ENCODE measurements at places on chromosomes 6 and 20. TPM values are rescaled to one million over a fixed set of nuclear protein-coding genes. Genes with fewer than 3 reads are reported as not detected.
A peak's percentile ranks its signal among the peaks of the same experiment; 100 is the strongest.

GRCh38 chr20:45181639-45182038 lies 6.9 kb downstream of the PI3 start:
- DNase-seq = peak; percentile 55

DNA sequence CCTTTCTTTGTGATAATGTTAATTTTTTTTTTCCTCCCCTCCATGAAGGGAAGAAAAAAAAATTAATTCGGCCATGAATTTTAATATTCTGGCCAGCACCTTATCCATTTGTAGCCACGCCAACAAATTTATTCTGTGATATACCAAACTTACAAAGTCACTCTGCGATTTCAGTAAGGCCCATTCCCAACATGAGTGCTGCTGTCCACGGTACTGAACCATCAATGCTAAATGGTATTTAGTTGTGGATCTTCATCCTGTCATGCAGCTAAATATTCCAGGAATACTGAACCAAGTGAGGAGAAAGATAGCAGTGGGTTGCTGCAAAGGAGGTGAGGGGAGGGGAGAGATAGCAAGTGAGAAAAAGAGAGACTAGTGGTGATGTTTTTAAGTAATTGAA lies 19.5 kb upstream of the RSPH4A start:
- DNase-seq = no peak

- DNase-seq = no peak
These were observed 30.9 kb downstream of the KIAA1755 start for GRCh38 chr20:38229376-38230252.

- peak; percentile 94 for DNase-seq
These were observed 66.2 kb upstream of the SNX9 start for GRCh38 chr6:157756708-157757429.

GRCh38 chr6:169800668-169801395 lies 49.4 kb downstream of the ERMARD start:
- DNase-seq = peak; percentile 82

- no peak for DNase-seq
These were observed 147.8 kb downstream of the CD83 start for GRCh38 chr6:14265049-14266021.

- DNase-seq = no peak
These were observed 42.2 kb upstream of the SPTLC3 start for GRCh38 chr20:12966468-12967085.

- DNase-seq = peak; percentile 59
These were observed 54.6 kb downstream of the LYRM4 start for GRCh38 chr6:5205877-5206850.

GRCh38 chr6:70310063-70310694 lies 7.3 kb upstream of the COL9A1 start:
- no peak for DNase-seq

- DNase-seq = no peak
These were observed 218.1 kb downstream of the LRFN2 start for GRCh38 chr6:40369042-40369441.

DNA sequence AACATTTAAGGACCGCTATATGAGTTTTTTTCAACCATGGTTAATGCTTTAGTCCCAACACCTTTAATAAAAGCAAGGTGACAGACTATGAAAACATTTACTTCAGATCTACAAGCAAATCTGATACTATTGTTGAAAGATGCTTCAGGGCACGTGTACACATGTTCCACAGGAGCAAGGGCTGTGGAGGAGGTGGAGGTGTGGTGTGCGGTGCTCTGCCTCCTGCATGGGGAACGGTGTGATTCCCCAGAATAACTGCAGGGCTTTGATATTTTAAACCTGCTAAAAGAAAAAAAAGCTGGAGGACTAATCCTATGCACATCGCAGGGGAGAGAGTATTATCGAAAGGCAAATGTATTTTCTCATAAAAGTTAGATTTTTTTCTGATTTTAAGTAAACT lies 188.1 kb upstream of the CEP162 start:
- DNase-seq = no peak

GRCh38 chr20:59190466-59190865 lies 26.8 kb downstream of the ZNF831 start:
- no peak for DNase-seq

GRCh38 chr20:21147593-21147992 lies 21.7 kb downstream of the KIZ start:
- DNase-seq = no peak

GRCh38 chr6:107713563-107713962 lies 110.5 kb downstream of the SCML4 start:
- DNase-seq = no peak

GRCh38 chr6:147950623-147950987 lies 392.0 kb upstream of the SASH1 start:
- peak; percentile 44 for DNase-seq

GRCh38 chr6:114240796-114241195 lies 102.0 kb downstream of the HS3ST5 start:
- DNase-seq = no peak

DNA sequence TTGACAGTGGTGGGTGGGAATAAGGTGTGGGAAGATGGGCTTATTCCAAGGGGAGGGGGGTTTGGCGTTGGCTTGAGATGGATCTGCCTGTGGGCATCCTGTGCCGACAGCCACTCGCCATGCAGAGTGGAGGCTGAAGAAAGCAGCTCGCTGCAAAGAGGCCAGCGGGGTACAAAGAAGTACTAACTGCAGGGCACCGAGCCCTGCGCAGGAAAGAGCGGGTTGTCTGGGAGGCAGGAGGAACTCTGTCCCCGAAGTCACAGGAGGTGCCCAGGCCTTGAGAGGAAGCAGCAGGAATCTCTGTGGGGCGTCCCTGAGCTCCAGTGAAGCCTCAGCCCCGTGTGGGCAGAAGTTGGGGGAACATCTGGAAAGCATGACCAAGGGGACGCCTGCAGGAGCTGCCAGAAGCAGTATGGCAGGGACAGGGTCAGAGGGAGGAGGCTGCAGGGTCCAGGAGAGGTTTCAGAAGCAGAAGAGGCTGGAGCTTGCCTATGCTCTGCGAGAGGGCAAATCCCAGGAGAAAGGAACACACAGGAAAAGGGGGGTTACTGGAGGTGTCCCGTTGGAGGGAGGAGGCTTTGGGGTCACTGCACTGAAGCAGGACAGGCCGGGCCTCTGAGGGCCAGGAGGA lies 77.2 kb downstream of the THBS2 start:
- no peak for DNase-seq

- peak; percentile 14 for DNase-seq
These were observed 87.0 kb upstream of the B3GAT2 start for GRCh38 chr6:71043902-71044301.

- DNase-seq = no peak
These were observed 112.0 kb downstream of the BACH2 start for GRCh38 chr6:90184334-90185298.

DNA sequence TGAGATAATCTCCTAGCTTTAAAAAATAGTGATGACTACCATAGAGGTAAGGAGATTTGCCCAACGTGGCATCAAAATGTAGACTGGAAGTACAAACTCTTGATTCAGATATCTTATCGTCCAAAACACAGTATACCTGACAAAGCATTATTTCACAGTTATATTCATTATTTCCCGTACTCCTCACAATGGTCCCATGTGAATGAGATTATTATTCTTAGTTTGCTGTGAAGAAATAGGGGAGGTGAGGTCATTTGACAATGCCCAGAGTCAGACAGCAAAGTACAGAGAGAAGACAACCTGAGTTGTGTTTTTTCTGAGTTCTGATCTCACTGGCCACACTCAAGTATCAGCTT lies 1.2 kb upstream of the TFB1M start:
- DNase-seq = no peak

GRCh38 chr6:44090465-44090864 lies 36.8 kb downstream of the MRPL14 start:
- DNase-seq = no peak

DNA sequence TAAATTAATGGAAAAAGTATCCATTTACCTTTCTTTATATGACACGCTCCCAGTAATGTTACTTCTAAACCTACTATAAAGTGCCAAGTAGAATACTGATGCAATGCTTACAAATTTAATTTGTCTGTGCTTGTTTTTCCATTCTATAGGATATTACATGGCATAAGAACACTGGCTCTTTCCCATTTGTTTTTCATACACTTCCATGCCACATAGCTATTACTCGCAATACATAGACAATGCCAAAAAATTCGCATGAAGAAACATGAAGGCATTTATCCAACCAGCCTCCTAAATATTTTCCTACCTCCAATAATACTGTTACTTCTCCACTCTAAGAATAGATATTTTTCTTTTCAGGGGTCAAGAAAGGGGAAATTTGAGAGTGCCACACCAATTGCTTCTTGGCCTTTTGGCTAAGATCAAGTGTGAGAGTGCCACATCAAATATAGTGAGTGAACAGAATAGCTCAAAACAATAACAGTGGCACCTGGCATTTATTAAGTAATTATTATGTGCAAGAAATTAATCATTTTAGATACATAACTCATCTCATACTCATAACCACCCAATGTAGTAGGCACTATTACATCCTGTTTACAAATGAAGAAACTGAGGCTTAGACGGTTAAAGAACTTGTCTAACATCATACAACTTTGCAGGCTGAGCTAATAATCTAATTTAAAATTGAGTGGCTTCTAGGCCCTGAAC lies 845 bp upstream of the DST start:
- no peak for DNase-seq

DNA sequence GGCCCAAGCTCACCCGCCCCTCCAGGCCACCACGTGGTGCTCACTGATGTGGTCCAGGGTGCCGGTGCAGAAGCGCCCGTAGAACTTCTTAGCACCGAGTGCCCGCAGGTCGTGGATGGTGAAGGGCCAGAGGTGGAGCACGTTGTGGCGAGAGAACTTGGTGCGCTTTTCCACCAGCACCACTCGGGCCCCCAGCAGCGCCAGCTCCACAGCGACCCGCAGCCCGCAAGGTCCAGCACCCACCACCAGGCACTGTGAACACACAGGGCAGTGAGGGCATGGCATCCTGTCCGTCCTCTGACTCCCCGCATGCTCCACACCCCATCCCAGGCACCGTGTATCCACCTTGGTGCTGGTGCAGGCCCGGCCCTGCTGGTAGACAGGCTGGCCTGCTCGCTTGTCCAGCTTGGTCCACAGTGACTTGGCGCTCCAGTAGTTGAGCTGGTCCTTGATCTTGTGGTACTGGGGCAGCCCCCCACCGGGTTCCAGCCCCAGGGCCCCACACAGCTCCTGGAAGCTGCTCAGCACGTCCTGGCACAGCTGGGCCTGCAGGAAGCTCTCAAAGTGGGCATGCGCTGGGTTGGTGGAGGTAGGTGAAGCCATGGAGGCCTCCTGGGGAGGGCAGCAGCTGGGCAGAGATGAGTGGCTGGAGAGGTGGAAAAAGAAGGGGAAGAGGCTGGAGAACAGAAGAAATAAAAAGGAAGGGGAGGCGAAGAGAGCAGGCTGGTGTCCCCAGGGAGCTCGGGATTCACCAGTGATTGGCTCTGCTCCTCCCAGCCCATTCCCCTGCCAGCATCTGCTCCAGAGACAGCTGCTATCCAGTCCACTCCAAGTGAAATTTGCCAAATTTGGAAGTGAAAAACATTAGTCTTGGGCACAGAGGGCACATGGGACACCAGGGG lies 1.7 kb downstream of the MICAL1 start:
- no peak for DNase-seq

GRCh38 chr6:143680141-143680540 lies 2.4 kb downstream of the PHACTR2 start:
- DNase-seq = no peak

DNA sequence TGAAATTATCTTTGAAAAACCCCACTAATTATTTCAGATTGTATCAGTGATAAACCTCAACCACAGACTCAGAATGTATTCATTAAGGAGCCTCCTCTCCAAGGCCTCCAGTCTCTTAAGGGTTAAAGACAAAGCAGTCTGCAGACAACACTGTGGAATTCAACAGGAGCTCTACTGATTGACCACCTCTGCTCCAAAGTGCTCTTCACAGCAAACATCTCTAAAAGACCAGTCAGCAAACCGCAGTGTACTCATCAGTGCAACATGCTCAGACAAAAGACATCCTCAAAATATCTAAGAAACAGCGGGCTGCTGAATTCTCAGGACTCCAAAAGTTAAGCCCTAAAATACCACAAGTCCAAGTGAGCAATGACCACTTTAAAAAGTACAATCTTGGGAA lies 42.0 kb downstream of the UQCC1 start:
- peak; percentile 28 for DNase-seq

- no peak for DNase-seq
These were observed 6.0 kb upstream of the RAB22A start for GRCh38 chr20:58303547-58303946.

GPR6 gene
- not detected for total RNA-seq

MYBL2 gene
- total RNA-seq = 29.8 TPM

IL20RA gene
- 0.03 TPM for total RNA-seq

RFX6 gene
- not detected for total RNA-seq

RIPPLY2 gene
- not detected for total RNA-seq

ELOVL2 gene
- total RNA-seq = 56.3 TPM

NR2E1 gene
- not detected for total RNA-seq

PLN gene
- total RNA-seq = not detected

CHRNA4 gene
- not detected for total RNA-seq

KIFC1 gene
- 36.6 TPM for total RNA-seq

COL21A1 gene
- not detected for total RNA-seq

Measured in MG63 (cell line).